ENCODE measurements at places on chromosomes 1 and 21. TPM values are rescaled to one million over a fixed set of nuclear protein-coding genes. Genes with fewer than 3 reads are reported as not detected.

SMIM11 gene
- 4.3 TPM for total RNA-seq

LCE1F gene
- total RNA-seq, result not detected

AUNIP gene
- total RNA-seq, result 0.31 TPM

AIRE gene
- total RNA-seq, result 1.4 TPM

ARHGAP30 gene
- 189 TPM for total RNA-seq
